ENCODE measurements at places on chromosomes 11 and 22.

DNA sequence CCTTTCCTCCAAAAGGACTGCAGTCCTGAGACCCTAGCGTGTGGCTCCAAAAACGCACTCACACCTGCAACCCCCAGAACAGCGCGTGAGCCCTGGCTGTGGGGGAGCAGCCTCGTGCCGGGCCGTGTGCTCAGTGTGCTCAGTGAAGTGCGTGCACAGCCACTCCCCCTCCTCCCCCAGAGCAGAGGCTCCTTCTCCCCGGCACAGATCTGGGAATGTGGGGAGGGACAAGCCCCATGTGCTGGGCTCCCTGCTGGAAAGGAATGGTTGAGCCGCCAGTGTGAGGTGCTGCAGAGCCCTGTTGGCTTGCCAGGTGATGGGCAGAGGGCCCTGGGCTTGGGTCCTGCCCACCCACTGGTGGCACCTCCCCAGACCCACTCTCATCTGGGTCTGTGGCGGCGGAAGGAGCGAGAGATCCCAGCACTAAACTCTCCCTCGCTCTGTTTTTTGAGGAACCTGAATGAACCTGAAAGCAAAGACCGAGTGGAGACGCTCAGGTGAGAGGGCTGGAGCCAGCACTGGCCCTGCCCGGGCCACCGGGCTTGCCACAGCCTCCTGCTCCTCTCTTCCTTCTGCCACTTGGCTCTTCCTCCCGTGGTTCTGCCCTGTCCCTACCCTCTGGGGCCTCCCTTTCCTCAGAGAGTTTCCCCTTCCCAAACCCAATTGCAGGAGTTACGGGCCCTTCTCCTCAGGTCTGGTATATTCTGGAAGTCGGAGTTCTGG lies 9.0 kb downstream of the RCOR2 start:
- DNase-seq: no peak

DNA sequence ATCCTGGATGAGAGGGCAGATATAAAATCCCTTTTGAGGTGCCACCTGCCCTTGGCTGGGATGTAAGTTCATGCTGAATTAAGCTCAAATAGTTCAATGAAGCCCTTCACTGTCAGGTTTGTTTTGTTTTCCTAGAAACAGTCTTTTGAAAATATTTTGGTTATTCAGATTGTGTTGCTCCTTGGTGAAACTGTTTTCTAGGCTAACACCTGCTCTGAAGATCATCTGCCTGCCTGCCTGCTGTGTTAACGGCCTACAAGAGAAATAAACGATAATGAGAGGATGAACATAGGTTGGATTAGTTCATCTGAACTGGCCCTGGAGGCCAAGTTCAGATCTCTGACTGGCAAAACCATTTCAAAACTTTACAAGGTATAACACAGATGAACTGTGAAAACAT lies 67.4 kb downstream of the ZBTB44 start:
- no peak for DNase-seq

- DNase-seq: no peak
Observed at GRCh38 chr22:48075604-48076003, 1313.2 kb downstream of the TBC1D22A start.

GRCh38 chr22:32926600-32926999 lies 125.1 kb downstream of the TIMP3 start:
- DNase-seq: no peak

DNA sequence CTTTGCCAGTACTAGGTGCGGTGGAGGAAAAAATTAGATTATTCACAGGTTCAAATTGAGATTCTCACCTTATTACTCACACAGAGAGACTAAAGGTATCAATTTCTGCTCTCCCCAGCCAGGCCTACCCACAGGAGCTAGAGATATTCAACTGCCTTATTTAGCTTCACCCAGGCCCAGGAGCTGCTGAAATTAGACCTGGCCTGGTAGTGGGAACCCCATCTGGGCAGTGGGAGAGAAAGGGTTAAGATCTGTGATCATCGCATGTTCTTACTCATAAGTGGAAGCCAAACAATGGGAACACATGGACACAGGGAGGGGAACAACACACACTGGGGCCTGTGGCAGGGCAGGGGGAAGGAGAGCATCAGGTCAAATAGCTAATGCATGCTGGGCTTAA lies 20.9 kb upstream of the MICAL2 start:
- no peak for DNase-seq

- DNase-seq: no peak
Observed at GRCh38 chr11:11370255-11370961, 17.4 kb upstream of the CSNK2A3 start.

GRCh38 chr11:15704064-15704463 lies 589.3 kb downstream of the INSC start:
- DNase-seq: no peak

DNA sequence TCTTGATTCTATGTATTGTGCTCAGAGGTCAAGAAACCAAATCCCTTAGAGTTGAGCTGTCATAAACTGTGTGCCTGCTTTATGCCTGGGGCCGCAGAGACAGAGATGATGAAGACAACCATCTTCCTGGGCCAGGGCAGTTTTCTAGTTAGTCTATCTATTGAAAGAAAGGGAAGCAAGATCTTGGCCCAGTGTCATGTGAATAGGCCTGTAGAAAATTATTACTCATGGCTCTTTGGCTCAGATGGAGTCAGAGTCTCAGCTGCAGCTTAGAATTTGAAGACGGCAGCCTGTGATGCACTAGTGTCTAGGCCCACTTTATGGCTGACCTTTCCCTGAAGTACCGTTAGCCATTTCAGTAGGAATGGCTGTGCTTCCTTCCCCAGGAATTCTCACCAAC lies 112.0 kb downstream of the DBX1 start:
- DNase-seq: no peak

GRCh38 chr11:33663121-33663520 lies 37.5 kb downstream of the C11orf91 start:
- DNase-seq: no peak

DNA sequence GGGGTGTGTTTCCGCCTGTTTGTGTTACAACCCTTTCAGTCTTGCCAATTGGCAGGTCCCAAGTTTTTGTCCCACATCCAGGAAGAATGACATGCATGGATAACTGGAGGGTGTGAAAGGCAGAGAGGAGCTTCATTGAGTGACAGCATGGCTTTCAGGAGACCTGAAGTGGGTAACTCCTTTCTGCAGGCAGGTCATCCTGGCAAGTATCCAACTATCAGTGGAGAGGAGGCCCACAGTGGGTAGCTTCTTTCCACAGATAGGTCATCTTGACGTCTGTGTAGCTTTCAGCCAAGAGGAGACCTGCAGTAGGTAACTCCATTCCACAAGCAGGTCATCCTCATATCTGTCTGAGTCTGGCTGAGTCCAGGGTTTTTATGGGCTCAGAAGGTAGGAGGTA lies 1268.8 kb upstream of the CNTN5 start:
- no peak for DNase-seq

- DNase-seq: no peak
Observed at GRCh38 chr11:80843266-80843974, 1402.6 kb upstream of the TENM4 start.

DNA sequence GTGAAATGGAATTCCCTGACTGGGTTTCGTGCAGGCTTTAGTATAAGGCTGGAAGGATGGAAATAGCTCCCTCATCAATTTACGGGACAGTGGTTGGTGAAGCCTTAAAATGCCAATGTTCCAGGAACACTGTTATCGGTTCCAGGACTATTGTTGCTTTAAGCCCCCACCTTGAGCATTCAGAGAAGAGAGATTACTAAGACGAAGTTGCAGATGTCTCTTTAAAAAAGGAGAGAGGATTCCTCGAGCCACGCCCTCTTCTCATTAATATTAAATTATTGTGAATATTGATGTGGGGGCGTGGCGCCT lies 195 bp upstream of the CREB3L1 start:
- DNase-seq: no peak

DNA sequence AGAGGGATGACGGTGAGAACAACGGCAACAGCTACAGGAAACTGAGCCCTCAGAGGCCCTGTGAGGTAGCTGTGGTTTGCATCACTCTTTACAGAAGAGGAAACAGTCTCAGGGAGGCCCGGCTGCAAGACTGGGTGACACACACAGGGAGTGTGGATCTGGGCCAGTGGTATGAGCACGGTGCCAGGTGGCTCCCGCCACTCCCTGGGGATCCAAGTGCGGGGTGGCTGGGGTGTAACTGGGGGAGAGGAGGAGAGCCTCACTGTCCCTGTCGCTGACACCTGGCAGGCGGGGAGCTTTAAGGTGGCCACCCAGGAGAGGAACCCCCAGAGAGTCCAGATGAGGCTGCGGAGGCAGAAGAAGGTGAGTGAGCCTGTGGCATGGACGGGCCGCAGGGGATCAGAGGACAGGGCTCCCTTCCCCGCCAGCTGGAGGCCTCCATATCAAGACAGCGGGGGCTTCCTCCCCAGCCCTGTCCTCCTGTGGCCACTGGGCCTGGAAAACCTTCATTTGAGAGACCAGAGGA lies 5.6 kb downstream of the RGL4 start:
- no peak for DNase-seq

DNA sequence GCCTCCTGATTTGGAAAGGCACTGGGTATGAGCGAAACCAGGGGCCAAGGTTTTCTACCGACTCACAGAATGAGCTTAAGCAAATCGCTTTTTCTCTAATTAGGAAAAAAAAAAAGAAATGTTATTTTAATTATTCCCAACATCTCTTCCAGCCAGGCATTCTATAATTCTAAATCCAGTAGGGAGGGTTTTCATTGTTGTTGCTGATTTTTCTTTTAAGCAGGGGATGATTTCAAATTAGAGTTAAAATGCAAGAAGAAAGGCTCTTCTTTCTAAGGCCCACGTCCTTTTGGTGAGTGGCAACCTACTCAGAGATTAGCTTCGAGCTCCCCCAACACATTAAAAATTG lies 8.9 kb downstream of the MYH9 start:
- DNase-seq: no peak

DNA sequence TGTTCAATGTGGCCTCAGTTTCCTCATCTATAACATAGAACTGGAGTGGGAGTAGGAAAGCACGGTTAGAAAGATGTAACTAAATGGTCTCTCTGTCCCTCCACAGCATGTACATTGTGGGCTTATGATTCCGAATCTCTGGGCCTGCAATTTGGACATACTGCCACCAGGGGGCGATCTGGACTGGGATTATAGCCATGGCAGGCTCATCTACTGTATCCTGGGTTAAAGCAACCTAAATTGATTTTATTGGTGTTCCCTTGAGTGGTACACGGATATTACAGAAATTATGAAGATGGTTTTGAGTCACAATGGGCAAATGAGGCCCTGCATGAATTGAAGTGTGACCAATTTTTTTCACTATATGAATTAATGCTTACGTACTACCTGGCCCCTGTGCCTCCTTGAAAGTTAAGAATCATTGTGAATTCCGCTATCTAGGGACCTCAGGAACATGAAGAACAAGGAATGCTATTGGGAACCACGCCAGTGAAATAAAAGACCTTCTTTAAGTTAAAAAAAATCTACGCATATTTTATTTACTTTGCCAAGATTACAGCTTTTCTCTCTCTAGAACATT lies 32.9 kb downstream of the TST start:
- no peak for DNase-seq

GRCh38 chr11:82174610-82175009 lies 559.1 kb downstream of the FAM181B start:
- no peak for DNase-seq

GRCh38 chr22:37533995-37534394 lies 14.8 kb upstream of the CARD10 start:
- DNase-seq: no peak

DNA sequence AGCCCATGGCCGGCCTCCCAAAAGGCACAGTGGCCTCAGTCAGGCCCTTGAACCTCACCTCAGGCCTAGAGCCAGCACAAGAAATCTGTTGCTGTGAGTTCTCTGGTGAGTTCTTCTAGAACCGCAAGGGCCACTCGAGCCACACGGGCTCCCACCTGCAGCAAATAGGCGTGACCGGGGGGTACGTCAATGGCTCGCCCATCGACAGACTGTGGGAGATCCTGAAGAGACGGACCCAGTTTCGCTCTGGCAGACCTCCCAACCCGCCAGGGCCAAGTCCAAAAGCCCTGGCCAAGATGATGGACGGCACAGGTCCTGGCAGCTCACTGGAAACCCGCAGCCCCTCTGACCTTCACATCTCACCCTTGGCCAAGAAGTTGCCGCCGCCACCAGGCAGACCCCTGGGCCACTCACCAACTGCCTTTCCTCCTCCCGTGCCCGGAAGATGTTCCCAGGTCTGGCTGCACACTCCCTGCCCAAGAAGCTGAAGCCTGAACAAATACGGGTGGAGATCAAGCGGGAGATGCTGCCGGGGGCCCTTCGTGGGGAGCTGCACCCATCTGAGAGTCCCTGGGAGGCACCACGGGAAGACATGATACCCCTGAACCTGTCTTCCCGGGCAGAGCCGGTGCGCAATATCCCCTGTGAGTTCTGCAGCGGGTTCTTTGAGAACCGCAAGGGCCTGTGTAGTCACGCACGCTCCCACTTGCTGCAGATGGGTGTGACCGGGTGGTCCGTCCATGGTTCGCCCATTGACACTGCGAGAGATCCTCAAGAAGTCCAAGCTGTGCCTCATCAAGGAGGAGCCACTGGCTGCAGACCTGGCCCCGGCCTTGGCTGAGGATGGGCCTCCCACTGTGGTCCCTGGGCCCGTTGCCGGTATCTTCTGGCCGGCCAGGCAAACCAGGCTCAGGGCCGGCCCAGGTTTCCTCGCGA lies 544.2 kb upstream of the CCDC179 start:
- no peak for DNase-seq

DNA sequence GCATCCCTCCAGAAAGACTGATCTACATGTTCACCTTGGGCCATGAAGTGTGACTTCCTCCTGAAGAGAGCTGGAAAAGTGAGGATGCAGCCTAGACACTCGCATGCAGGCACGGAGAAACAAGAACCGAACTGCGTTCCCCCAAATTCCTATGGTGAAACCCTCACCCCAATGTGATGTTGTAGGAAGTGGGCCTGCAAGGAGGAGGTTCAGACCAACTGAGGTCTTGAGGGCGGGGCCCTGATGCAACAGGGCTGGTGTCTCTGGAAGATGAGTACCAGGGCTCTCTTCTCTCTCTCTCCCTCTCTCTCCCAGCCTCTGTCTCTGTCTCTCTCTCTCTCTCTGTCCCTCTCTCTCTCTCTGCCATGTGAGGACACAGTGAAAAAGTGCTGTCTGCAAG lies 501.1 kb downstream of the BRD1 start:
- no peak for DNase-seq

DNA sequence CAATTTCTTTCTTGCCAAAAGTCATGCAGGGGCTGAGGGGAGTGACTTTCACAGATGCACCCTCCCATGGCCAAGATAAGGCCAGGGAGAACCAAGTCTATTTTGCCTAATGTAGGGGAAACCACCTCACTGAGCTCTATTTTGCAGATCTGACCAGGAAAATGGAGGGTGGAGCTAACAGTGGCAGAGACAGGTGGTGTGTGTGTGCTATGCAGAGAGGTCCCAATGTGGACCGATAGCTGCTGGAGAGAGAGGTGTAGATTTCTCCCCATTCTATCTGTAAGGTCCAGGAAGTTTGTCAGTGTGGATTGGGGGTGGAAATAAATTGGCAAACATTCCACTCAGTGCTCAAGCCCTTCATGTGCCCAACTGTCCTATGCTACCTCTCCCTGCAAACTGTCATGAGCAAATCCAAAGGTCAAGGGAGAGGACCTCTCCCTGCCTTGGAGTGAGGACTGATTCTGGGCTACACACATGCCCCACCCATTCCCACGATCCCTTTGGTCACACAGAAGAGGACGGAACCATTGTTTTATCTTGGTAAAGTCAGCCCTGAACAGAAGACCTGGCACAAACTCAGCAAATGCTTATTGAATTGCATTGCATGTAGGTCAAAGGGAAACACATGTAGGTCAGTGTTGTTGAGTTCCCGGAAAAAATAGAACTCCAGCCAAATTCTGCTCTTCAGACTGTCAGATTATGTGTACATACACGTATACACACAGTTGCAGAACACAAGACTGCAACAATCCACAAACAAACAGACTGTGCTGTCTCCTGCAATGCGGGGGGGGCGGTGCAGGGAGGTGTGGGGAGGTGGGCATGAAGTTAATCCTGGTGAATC lies 65.9 kb downstream of the C11orf58 start:
- no peak for DNase-seq

GRCh38 chr22:19406281-19406811 lies 25.2 kb downstream of the HIRA start:
- DNase-seq: no peak

Measured in nucleus accumbens (tissue), 56 donors.